Hindlimb muscle (tissue), 1 donor: ENCODE measurements at places on chromosomes 2 and 18.

- DNase-seq, result no peak
Observed at GRCh38 chr2:38073211-38074057, 2.5 kb downstream of the CYP1B1 start.

GRCh38 chr2:10329880-10330699 lies 27.4 kb downstream of the HPCAL1 start:
- no peak for DNase-seq

GRCh38 chr18:70419526-70419925 lies 130.7 kb downstream of the SOCS6 start:
- no peak for DNase-seq

GRCh38 chr2:129610766-129611165 lies 368.7 kb upstream of the RAB6C start:
- no peak for DNase-seq

DNA sequence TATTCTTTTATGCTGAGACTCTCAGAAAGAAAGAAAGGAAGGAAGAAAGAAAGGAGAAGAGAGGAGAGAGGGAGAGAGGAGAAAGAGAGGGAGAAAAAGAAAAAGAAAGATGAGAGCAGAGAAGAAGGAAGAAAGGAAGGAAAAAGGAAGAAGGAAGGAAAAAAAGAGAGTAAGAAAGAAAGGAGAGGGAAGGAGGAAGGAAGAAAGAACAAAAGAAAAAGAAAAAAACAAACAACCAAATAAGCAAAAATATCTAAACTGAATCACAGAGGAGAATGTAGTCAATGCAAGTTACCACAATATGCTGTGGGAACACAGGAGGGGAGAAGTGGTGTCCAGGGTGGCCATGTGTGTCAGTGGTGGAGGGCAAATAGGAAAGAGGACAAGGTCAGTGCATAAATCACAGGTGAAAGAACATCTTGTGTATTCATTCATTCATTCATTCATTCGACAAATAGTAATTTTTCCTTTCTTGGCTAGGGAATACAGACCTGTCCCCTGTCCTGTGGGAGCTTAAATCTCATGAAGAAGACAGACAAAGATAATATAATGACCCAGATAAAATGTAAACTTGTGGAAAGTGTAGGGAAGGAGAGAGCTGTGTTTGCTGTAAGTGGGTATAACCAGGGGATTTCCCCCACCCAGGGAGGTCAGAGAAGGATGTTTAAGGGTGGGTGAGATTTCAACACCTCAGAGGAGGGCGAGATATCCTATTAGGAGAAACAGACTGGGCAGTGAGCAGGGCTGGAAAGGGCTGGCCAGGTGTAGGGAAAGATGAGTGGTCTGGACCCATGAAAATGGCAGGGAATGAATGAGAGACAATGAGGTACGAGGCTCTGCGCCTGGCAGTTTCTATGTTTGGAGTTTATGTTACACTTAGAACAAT lies 50.7 kb downstream of the IL1R2 start:
- DNase-seq, result no peak

GRCh38 chr2:84939426-84940087 lies 31.4 kb upstream of the KCMF1 start:
- DNase-seq, result no peak

DNA sequence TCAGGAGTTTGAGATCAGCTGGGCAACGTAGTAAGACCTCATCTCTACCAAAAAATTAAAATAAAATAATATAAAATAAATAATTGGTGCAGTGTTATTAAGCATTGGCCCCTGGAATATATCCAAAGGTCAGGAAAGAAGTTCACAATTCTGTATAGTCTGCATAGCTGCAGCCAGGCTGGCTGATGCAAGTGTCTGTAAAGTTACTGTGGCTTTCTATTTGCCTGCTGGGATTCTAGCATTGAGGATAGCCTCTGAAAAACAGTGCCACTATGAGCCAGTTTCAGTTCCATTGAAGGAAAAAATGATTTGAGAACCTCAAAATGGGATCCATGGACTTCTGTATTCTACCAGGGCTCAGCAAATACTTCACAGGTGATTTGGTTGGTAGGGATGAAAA lies 208.6 kb downstream of the PARD3B start:
- DNase-seq, result no peak

DNA sequence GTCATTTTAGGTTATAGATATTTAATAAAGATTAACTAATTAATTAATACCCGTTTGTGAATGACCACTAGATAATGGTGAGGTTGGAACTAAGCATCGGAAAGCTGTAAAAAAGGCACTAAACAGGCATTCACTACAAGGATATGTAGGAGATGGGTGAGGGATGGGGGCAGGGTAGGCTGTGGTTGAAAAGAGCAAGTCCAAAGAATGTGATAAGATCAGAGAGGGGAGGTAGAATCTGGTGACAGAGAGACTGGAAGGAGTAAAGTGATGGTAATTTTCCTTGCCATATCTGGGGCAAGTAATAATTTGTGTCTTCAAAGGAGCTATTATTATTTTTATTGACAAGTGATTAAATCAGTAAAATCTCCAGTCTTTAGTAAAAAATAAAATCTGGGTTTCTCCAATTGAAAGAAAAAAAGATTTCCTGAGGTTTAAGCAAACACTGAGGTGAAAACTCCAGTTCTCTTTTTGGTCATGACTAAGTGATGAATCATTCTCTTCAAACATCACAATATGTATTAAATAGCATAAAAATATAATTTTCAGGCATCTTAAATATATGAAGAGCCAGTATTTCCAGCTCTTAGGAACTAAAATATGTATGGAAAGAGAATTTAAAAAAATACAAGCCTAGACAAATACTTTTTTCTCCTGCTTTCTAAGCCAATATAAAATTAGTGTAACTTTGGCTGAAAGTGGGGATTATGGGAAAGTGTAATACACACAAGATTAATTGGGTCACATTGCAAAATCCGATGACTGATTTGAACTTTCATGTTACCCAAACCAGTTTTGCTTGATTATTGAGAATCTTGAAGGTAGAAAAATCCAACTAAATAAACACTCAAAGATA lies 259.1 kb upstream of the RBMS1 start:
- DNase-seq, result no peak

- DNase-seq, result no peak
Observed at GRCh38 chr2:142037066-142037465, 93.8 kb downstream of the LRP1B start.

GRCh38 chr2:144509879-144510221 lies 10.1 kb downstream of the ZEB2 start:
- no peak for DNase-seq

GRCh38 chr18:13597068-13597467 lies 129.3 kb downstream of the FAM210A start:
- DNase-seq, result no peak

- DNase-seq, result no peak
Observed at GRCh38 chr2:85022232-85022631, 51.3 kb downstream of the KCMF1 start.

DNA sequence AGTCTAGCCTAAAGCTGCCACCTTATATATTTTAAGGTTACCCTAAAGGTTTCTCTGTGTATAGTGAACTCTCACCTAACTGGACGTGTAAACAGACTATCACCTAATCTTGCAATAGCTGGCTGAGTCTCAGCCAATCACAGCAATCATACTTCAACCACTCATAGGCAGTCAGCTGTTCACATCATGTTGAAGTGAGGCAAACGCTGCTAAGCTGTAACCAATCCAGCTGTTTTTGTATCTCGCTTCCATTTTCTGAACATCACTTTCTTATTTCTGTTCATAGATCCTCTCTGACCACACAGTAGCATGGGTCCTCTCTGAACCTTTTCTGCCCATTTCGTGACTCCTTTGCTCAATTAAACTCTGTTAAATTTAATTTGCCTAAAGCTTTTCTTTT lies 468.2 kb upstream of the POU3F3 start:
- DNase-seq, result no peak

GRCh38 chr2:158969162-158969714 lies 798 bp downstream of the TANC1 start:
- no peak for DNase-seq

DNA sequence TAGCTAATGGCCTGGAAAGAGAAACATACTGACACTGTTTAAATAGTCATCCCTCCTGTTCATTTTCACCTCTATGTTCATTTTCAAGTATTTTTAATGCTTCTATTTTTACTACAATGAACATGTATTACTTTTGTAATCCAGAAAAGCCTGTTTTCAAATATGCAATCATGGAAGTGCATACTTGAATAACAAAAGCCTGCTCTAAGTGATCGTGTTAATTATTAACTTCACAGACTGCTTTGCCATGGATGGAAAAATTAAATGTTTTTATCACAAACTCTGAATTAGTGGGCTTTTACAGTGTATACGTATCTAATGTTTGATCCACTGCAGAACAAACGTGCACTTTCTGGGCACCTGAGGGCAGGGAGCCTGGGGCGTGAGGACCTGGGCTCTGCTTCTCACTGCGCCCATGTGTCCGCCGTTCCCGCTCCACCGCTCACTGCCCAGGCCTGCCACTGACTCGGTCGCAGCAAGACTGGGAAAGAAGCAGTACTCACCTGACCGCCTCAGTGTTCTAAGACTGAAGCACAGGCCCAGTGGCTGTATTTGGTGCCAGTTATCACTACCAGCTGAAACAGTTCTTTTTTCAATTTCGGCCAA lies 80.6 kb downstream of the UXS1 start:
- DNase-seq, result no peak

DNA sequence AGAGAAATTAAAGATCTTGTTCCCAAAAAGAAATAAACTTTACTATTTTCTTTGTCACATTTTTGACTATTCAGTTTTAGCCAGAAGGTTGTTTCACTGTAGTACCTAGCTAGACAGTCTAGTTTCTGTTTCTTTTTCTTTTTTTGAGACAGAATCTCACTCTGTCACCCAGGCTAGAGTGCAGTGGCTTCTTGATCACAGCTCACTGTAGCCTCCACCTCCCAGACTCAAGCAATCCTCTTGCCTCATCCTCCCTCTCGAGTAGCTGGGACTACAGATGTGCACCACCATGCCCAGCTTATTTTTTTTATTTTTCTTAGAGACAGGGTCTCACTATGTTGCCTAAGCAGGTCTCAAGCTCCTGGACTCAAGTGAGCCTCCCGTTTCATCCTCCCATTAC lies 2.2 kb downstream of the RBM45 start:
- DNase-seq, result no peak

- no peak for DNase-seq
Observed at GRCh38 chr2:105397025-105397722, 1.7 kb downstream of the FHL2 start.

DNA sequence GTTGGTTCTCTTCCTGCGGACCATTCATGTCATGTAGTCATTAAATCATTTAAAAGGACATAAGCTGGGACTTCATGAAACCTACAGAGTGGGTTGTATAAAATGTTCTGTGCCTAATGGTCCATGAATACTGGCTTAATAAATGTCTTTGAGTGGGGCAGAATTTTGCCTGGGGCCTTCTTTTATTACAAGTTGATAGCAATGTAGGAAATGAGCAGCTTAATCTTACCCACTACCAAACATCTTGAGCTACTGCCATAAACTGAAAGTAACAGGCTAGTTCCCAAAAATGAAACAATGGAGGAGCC lies 130.9 kb downstream of the TMEM17 start:
- no peak for DNase-seq

GRCh38 chr2:151936626-151937025 lies 108.4 kb upstream of the ARL5A start:
- DNase-seq, result no peak

DNA sequence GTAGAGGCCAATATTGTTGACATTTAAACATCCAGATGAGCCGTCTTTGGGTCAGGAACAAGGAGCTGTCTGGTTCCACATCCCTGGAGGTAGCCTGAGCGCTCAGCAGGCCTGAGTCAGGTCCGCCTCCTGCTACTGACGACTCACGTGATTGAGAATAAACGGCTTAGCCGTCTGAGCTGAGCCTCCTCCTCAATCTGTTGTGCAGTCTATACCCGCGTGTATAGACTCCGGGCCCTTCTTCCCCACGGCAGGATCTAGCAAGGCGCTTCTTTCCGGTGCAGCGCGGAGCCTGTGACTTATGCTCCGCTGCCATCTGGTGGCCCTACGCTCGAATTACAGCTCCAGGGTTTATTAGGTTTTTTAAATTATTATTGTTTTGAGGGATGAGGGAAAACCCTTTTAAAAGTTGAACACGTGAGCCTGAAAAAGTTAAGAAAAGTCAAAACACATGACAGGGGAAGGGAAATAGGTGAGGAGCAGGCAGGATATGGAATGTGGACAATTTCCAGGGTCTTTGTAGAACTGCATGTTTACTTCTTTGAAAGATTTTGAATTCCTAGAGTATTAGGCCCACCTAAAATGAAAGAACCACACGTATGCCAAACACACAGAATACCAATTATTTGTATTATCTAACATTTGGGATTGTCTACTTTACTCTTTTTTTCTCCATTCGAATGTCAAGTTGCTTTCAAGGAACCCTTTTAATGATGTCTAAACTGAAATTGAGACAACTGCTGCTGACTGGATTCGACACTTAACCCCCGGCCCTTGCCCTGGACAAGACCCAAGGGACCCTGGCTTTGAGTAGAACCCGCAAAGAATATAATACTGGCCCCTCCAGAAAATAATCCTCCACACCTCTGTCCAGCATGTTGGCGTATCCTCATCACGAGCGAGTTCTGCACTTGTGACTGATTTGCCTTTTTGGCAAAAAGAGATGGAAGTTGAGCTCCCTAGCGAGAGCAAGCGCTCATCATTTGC lies 112.4 kb upstream of the ZNF236 start:
- DNase-seq, result peak; percentile 79

DNA sequence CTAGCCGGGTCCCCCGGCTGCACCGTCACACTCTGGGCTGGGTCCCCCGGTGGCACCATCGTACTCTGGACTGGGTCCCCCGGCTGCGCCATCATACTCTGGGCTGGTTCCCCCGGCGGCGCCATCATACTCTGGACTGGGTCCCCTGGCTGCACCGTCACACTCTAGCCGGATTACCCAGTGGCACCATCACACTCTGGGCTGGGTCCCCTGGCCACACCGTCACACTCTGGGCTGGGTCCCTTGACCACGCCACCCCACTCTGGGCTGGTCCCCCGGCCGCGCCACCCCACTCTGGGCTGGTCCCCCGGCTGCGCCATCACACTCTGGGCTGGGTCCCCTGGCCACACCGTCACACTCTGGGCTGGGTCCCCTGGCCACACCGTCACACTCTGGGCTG lies 653.8 kb upstream of the ID2 start:
- no peak for DNase-seq

- no peak for DNase-seq
Observed at GRCh38 chr2:240648650-240649275, 23.5 kb downstream of the GPR35 start.

GRCh38 chr18:28365411-28365831 lies 188.5 kb upstream of the CDH2 start:
- DNase-seq, result no peak
